ENCODE measurements at places on chromosomes 6 and 20. TPM values are rescaled to one million over a fixed set of nuclear protein-coding genes. Genes with fewer than 3 reads are reported as not detected.

DNA sequence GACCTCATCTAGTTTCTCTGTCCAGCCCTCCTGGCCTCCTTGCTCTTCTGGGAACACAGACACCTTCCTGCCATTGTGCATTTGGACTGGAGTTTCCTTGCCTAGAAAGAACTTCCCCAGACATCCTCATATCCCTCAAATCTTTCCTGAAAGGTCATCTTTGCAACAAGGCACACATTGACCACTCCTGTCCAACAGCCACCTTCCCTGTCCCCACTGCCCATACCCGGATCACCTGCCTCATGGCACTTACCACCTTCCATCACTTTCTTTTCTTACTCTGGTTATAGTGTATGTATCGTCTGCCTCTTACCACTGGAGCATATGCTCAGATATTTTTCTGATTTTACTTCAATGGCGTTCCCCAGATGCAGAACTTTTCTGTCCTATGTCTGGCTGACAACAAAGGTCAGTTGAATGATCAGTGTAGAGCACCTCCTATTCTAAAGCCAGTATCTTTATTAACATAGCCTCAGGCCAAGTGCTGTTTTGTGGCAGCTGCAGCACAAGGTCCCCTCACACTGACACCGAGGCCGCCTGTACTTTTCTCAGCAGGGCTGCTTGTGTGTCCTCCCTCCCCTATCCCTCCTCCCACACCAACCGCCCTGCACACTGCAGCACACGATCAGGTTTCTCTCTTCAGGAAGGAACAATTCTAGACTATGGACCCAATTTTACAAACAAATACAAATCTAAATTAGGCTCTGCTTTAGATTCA lies 4.1 kb downstream of the HLA-C start:
- no peak for DNase-seq

DNA sequence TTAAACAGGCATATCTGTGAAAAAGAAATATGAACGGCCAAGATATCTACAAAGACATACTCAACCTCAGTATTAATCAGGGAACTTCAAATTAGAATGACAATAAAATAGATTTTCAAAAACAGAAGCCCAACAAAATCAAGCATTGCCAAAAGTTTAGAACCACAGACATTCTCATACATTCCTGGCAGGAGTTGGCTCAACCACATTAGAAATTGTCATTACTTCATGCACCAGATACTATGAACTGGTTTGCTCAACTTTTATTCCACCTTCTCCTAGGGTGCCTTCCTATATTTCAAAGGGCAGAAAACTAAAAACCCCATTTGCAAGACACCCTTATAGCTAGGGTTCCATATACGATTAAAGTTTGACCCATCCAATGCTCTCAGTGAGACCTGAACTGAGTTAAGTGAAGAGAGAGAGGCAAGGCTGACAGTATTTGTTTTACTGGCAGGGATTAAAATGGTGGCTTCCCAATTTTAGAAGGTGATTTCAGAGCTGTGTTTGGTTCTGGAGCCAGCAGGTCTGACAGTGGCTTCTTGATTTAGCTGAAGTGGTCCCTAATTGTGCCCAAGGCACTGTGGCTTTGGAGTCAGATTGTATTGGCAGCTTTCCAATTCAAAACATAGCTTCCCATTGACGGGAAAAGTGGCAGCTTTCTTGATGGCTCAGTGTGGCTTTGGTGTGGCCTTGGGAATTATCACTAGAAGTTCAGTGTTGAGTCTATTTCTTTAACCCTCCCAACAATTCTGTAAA lies 77.1 kb upstream of the CDYL start:
- no peak for DNase-seq

DNA sequence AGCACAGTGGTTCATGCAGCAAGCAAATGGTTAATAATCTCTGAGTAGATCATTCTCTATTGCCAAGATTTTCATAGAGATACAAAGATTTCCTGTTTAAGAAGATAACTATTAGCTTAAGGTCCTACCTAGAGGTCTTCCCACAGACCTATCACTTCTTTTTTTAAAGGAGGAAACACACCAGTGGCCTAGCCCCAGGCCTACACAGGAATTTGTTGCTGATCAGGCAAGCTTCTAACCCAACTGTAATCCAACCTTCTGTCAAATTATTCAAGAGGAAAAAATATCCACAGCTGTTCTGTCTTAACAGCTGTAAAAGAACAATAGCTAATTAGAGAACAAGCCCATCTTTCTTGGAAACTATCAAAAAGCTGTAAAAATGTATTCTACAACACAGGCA lies 332.8 kb downstream of the BTBD9 start:
- no peak for DNase-seq

- DNase-seq, result no peak
Observed at GRCh38 chr6:150631283-150631983, 31.7 kb downstream of the PLEKHG1 start.

TRIM15 gene
- total RNA-seq, result not detected

ENPP5 gene
- 0.50 TPM for total RNA-seq

SIRPD gene
- not detected for total RNA-seq

ERVFRD-1 gene
- 0.11 TPM for total RNA-seq

TBCC gene
- 41.9 TPM for total RNA-seq

NTSR1 gene
- 0.83 TPM for total RNA-seq

Data from esophagus muscularis mucosa (tissue), 4 donors.